ENCODE measurements at places on chromosomes 6 and 20. TPM values are rescaled to one million over a fixed set of nuclear protein-coding genes. Genes with fewer than 3 reads are reported as not detected.

GRCh38 chr6:156396791-156397418 is 380.3 kb upstream of the ARID1B start:
- DNase-seq = no peak

GRCh38 chr6:136811272-136811671 is 11.1 kb upstream of the PEX7 start:
- no peak for DNase-seq

DNA sequence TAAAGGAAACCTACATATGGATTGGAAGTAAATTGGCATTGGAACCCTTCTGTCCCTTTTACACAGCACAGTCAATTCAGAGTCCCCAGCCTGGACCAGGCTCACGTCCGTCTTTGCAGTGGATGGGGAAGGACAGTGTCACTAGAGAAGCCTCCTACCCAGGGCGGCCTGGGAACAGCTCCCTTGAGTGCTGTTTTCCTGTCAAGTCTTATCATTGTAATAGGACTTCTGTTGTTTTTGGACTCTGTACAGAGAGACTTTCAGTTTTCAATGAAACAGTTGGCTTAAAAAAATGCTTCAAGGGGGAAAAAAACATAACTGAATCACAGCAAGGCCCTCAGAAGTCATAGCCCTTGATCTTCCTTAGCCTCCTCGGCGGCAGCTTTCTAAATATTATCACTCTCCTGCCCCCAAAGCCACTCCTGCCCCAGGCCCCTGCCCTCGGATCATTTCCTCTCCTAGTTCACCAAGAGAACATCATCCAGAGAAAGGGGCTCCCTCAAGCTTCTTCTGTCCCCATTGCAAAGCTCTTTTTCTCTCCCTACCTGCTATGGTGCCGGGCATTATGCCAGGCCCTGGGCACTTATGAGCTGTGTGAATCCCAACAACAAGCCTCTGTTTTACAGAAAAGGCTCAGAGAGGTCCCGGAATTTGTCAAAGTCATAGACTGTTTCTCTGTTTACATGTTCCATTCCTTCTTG is 37.8 kb upstream of the CNKSR3 start:
- DNase-seq = no peak

DNA sequence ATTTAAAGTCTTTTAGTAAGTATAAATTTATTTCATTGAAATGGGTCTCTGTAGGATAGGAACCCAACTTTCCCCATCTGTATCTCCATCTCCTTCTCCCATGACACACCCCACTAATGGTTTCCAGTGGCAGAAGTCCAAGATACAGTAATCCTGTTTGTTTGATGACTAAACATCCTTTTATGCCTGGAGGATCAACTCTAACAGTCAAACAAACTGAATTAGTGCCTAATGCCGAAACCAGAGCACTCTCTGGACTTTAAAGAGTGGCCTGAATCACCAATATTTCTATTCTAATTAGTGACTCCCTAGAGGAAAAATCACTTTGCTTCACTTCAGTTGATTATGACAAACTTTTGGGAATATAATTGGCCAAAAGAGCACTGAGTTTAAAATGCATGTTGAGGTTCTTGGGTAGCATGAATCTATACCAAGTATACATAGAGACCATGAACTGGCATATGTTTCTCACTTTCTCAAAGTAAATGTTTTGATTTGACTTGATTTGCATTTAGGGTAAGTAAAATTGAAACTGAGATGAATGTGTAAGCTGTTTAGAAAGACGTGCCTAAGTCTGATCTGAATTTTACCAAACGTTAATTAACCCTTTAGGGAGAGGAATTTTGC is 776.4 kb upstream of the NRSN1 start:
- no peak for DNase-seq

DNA sequence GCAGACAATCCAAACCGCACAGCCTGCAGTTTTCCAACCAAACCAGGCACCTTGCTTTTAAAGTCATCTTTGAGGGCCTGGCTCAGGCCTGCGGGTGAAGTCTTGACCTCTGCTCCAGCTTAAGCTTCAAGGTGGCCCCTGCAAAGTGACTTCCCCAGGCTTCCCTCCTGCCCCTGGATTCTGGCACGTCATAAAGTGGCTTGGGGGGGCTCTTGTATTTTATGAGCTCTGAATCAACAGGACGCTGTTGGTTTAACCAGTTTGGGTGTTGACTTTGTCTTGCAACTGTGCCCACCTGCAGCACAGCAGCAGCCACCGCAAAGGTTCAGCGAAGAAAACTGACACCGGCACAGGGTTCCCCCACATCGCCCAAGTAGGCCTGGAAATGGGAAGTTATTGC is 81.2 kb downstream of the NFATC2 start:
- DNase-seq = peak; percentile 66

DNA sequence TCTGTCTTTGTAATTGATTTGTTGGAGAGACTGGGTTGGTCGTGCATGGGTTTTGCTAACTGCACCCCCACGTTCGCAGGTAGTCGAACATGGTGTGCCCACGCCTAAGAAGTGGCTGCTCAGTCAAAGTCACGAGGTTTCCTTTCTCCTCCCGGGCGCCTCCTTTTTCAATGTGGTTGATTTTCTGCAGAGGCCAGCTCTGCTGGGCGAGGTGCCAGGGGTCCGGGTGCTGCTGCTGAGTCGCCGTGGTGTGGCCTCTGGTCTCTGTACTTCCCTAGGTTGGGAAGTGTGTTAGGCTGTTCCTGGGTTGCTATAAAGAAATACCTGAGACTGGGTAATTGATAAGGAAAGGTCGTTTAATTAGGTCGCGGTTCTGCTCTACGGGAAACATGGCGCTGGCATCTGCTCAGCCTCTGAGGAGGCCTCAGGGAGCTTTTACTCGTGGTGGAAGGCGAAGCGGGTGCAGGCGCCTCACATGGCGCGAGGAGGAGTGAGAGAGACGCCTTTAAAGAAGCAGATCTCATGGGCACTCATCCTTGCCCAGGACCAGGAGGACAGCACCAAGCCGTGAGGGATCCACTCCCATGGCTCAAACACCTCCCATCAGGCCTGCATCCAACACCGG is 14.1 kb downstream of the OSBPL2 start:
- DNase-seq = no peak

GRCh38 chr6:129575378-129576118 is 134.4 kb downstream of the ARHGAP18 start:
- DNase-seq = no peak

DNA sequence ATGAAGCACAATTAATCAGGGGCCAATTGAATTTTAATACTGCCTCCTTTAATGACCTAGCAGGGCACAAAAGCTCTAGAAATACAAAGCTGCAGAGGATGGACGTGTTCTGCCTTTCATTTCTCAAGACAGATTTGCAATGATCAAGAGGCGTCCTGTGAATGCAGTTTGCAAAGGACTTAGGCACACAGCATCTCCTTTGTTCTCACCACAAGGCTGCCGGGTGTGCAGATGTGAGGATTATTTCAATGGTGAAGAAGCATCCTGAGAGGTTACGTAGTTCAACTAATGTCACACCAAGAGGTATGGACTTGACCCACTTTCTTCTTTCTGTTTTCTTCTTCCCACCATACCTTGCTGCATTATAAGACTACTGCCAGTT is 42.9 kb upstream of the SPTLC3 start:
- no peak for DNase-seq

- DNase-seq = peak; percentile 93
These were observed 88.3 kb downstream of the CEBPB start for GRCh38 chr20:50278684-50279531.

DNA sequence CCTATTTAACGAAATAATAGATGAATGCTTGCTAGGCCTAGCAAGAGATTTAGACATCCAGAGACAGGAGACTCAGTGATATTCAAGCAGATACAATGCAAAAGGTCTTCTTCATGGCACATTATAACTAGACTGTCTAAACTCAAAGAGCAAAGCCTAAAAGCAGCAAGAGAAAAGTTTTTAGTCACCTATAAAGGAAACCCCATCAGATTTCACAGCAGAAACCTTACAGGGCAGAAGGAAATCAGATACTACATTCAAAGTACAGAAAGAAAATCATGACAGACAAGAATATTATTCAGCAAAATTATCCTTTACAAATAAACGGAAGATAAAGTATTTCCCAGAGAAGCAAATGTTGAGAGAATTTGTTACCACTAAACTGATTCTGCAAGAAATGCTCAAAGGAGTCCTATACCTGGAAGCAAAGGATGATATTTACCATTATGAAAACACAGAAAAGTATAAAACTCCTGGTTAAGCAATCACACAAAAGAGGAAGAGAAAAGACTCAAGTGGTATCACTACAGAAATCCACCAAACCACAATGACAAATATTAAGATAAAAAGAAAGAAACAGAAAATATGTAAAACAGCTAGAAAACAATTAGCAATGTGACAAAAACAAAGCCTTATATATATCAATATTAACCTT is 333.7 kb downstream of the MEI4 start:
- no peak for DNase-seq

- DNase-seq = no peak
These were observed 469.4 kb upstream of the SLC35B3 start for GRCh38 chr6:8904754-8905153.

GRCh38 chr20:10329387-10330005 is 104.5 kb downstream of the MKKS start:
- no peak for DNase-seq

GRCh38 chr20:2604506-2604835 is 48.0 kb upstream of the NOP56 start:
- no peak for DNase-seq

DNA sequence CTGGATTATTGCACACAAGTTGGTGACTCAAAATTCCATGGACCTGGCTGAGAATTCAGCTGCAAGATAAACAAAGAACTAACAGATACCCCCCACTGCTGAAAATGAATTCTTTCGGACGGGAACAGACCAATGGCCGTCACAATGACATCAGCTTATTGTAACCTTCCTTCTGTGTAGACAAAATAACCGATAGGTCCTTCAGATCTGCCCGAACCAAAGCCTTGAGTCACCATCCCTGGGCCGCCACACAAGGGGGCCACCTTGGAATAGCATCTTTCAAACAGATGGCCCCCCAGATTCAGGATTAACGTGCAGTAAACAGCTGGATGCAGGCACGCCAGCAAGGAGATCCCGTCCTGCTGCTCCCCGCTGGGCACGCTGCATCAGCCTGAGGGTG is 214.0 kb upstream of the EXOC2 start:
- DNase-seq = no peak

- DNase-seq = no peak
These were observed 40.6 kb upstream of the BMP6 start for GRCh38 chr6:7685276-7685675.

- no peak for DNase-seq
These were observed 65.5 kb downstream of the TSHZ2 start for GRCh38 chr20:53037621-53038020.

- no peak for DNase-seq
These were observed 300.4 kb upstream of the MARCKS start for GRCh38 chr6:113556775-113557174.

- DNase-seq = no peak
These were observed 6.1 kb downstream of the PRDM13 start for GRCh38 chr6:99612551-99613408.

DNA sequence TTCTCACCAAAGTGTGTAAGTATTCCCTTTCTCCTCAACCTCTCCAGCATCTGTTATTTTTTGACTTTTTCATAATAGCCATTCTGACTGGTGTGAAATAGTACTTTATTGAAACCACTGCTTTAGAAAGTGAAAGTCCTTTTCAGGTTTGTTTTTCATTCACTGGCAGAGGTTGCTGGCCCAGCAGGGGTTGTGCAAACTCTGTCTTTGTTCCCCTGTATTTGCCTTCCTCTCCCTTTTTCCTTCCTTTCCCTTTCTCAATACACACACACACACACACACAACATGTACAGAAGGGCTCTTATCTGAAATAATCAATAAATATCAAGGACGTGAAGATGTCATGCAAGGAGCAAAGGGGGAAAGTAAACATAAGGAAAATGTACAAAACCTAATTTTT is 99.8 kb downstream of the LY86 start:
- no peak for DNase-seq

- no peak for DNase-seq
These were observed 165.8 kb upstream of the CITED2 start for GRCh38 chr6:139540276-139540675.

DNA sequence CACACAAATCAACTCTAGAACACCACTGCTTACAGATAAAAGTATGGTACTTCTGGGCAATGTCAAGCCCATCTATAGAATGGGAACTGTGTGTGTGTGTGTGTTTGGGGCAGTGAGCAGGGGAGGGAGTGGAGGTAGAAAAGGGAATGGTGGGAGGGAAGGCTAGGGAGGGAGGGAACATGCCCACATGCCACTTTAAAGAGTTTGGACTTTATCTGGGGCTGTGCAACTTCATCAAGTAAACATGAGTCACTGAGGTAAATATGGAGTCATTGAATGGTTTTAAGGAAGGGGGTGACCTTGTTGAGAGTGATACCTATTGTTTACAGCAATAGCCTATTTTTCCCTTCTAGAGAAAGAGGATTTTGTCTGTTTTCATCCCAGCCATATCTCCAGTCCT is 22.5 kb upstream of the RNGTT start:
- DNase-seq = no peak

DNA sequence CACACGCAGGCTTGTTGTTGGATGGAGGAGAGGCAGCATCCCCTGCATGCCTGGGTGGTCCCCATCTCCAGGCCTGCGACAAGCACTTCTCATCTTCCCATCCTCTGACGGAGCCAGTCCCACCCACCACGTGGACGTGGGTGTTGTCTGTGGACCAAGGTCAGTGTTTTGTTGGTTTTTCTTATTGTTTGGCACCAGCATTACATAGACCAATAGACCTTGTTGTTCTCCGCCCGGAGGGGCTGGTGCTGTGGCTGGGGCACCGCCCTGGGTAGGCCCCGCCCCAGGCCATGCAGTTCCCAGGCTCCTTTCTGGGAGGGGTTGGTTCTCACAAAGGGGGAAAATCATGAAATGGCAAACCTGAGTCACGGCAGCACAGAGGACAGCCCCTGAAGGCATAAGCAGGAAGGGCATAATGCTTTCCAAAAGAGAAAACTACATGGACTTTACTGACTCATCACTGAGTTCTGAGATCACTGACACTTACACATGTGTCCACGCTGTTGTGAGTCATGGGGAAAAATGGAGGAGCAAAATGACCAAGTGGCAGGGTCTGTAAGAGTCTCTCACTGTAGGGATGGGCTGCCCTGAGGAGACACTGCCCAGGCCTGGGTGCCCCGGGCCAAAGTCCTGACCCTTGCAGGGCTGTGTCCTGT is 90.8 kb downstream of the THBS2 start:
- peak; percentile 94 for DNase-seq

- no peak for DNase-seq
These were observed 75.1 kb upstream of the DUSP22 start for GRCh38 chr6:217048-217659.

- DNase-seq = no peak
These were observed 309.4 kb downstream of the ZNF217 start for GRCh38 chr20:53284256-53284655.

- DNase-seq = no peak
These were observed 2.4 kb downstream of the HM13 start for GRCh38 chr20:31516651-31517050.

The ELOVL4 gene
- 1.9 TPM for total RNA-seq

The EFCAB8 gene
- 0.28 TPM for total RNA-seq

The PLN gene
- total RNA-seq = 234 TPM

The TSBP1 gene
- total RNA-seq = not detected

The PSORS1C2 gene
- not detected for total RNA-seq

The CDH26 gene
- 2.1 TPM for total RNA-seq

The HLA-DOB gene
- total RNA-seq = 0.19 TPM

The RIPPLY2 gene
- total RNA-seq = not detected

The PLCG1 gene
- total RNA-seq = 83.0 TPM

The EYS gene
- total RNA-seq = not detected

All from posterior vena cava (tissue), 2 donors.